ENCODE measurements at places on chromosomes 2 and 18.

GRCh38 chr2:34799556-34799955 is 1200.5 kb upstream of the FAM98A start:
- no peak for DNase-seq

- DNase-seq: no peak
Measured at GRCh38 chr2:239152239-239152915, 248.4 kb downstream of the HDAC4 start.

GRCh38 chr18:77866351-77866750 is 616.7 kb downstream of the GALR1 start:
- no peak for DNase-seq

GRCh38 chr2:12737738-12738485 is 21.2 kb downstream of the TRIB2 start:
- DNase-seq: no peak

- no peak for DNase-seq
Measured at GRCh38 chr2:230893841-230894781, 29.4 kb downstream of the ITM2C start.

GRCh38 chr18:78601923-78602322 is 377.7 kb upstream of the SALL3 start:
- DNase-seq: no peak

DNA sequence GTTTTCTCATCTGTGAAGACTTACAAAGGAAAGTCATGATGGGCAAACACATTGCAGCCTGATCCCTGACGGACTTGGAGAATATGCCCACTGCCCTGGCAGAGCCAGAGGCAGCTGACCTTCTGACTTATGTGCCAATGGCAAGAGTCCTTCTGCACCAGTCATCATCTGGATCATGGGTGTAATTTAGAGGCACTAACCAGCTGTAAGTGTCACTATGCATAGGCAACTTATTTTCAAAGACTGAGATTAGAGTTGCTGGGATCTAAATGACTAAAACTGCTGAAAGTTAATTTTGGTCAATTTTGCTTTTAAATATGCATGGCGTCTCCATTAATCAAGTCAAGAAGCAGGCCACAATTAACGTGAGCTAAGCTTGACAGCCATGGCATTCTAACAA is 261.2 kb downstream of the BCL11A start:
- no peak for DNase-seq

- no peak for DNase-seq
Measured at GRCh38 chr2:44949329-44950151, 8.0 kb downstream of the SIX3 start.

- DNase-seq: no peak
Measured at GRCh38 chr2:221518935-221519625, 53.0 kb downstream of the EPHA4 start.

DNA sequence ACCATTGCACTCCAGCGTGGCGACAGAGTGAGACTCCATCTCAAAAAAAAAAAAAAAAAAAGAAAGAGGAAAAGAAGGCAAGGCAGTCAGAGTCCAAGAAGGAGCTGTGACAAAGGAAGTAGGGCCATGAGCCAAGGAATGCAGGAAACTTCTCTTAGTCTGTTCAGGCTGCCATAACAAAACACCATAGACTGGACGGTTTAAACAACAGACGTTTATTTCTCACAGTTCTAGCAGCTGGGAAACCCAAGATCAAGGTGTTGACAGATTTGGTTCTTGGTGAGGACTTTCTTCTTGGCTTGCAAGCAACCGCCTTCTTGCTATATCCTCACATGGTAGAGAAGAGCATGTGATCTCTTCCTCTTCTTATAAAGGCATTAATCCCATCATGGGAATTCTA is 13.1 kb upstream of the SUMO1 start:
- no peak for DNase-seq
